GM23338 (cell line): ENCODE measurements at places on chromosomes 13 and 19. TPM values are rescaled to one million over a fixed set of nuclear protein-coding genes. Genes with fewer than 3 reads are reported as not detected.
A peak's percentile ranks its signal among the peaks of the same experiment; 100 is the strongest.

The GRIK5 gene
- 34.3 and 42.5 TPM in 2 replicates for total RNA-seq

GRCh38 chr19:16207063-16207462, 9.4 kb downstream of the AP1M1 start:
- DNase-seq = no peak

The DENND1C gene
- total RNA-seq = 2.8 and 3.1 TPM in 2 replicates

DNA sequence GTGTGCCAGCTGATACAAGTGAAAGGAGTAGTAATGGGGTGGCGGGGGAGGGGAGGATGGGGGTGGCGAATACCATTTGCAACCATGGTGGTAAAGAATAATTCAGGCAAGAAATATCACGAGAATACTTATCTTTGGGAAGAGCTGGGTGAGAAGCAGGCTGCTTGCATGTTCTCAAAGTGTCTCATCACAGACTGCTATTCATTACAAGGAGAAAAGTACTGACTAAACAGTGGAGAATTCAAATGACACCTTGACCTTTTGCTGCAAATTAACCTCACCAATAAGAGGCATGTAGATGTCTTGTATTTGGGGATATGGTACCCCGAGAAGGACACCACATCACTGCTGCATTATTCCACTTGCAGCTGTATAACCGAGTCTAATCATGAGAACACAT, 585.7 kb upstream of the GPC6 start:
- DNase-seq = no peak

DNA sequence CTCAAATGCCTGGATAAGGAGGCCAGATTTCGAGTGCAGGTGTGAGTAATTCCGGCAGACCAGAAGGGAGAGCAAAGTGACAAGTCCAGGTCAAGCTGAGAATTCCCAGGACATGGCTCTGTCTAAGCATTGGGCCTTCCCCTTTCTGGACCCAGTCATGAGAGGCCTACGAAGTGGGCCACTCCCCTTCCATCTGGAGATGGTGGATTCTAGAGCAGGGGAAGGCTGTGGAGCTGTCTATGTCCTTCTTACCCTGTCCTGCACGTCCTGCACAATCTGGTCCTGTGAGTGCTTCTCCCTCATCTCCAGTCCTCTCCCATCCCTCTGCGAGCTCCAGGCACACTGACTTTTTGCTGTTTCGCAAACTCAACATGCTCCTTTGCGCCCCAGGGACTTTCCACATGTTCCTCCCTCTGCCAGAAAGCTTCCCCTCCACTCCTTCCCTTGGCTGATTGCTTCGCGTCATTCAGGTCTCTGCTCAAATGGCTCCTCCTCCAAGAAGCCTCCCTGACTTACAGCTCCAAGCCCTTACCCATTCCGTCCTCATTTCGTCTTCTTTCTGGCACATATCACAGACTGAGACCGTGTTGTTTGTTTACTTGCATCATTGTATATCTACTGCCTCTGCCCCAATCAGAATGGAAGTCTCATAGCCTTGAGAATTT, 193.2 kb downstream of the URI1 start:
- no peak for DNase-seq

DNA sequence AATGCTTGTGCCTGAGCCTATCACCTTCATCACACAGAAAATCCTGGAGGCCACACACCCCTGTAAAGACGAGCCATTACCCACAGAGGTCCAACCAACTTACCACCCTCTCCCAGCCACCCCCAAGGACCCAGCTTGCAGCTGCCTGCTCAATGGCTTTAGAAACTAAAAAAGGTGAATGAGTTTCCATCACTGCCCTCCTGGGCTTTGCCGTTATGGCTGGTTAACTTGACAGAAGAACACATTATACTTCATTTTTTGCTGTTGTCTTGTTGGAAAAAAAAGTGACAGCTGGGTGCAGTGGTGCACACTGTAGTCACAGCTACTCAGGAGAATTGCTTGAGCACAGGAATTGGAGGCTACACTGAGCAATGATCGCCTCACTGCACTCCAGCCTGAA, 17.4 kb upstream of the FEM1A start:
- DNase-seq = no peak

- peak; percentile 84 for DNase-seq
Observed at GRCh38 chr19:50258918-50259372, 55.5 kb downstream of the MYH14 start.

- DNase-seq = no peak
Observed at GRCh38 chr19:34184880-34185491, 12.7 kb downstream of the LSM14A start.

GRCh38 chr13:114024603-114025404, 50.9 kb upstream of the C13orf46 start:
- no peak for DNase-seq

DNA sequence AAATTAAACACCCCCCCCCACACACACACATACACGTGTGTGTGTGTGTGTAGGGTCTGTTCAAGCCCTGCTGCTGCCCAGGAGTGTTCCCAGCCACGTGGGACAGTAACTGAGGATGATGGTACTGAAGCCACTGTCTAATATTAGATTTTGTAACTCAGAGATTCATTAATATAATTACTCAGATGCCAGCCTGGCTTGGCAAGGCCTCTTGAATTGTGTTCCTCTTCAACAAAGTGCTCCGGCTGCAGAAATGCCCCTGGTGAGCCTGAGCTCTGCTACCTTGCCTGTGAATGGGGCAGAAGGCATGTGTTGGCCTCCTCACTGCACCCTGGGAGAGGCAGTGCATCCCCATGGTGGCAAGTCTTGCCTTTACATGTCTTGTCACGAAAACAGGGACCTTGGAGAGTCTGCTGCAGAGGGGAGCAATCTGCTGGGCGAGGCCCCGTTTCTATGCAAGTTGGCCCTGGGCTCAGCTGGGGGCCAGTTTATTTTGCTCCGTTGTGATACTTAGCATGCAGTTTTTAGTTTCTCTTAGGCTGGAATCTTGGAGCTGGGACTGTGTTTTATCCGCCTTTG, 44.0 kb downstream of the NFIX start:
- DNase-seq = no peak
